ENCODE measurements at places on chromosomes 7 and 10.

GRCh38 chr7:70005891-70006260, 407.6 kb downstream of the AUTS2 start:
- H3K36me3 ChIP-seq = no peaks in the 10 kb centered on the region
- no peaks in the 10 kb centered on the region for H3K27me3 ChIP-seq
- DNase-seq = no peak
- no peak overlapping the region for H3K4me3 ChIP-seq
- H3K4me1 ChIP-seq = no peaks in the 10 kb centered on the region

DNA sequence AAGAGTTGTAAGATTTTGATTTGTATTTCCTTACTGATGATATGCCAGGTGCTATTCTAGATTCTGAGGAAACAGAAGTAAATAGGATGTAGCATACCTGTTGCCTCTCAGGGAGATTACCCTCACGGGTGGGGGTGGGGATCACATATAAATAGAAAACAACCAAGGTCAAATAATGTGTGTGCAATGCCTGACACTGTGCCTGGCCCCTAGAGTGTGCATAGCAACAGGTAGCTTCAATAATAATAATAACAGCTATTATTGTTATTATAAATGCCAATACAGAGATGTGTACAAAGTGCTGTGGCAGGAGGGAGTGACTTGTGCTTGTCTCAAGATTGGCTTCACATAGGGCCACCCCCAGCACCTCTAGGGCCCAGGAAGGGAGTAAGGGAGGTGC, 24.0 kb downstream of the CNNM1 start:
- no peak overlapping the region for H3K4me3 ChIP-seq
- no peak for DNase-seq
- no peaks in the 10 kb centered on the region for H3K4me1 ChIP-seq
- no peak overlapping the region for H3K27ac ChIP-seq
- no peaks in the 10 kb centered on the region for H3K27me3 ChIP-seq

GRCh38 chr10:10489805-10490571, 527.7 kb upstream of the CELF2 start:
- no peaks in the 10 kb centered on the region for H3K4me1 ChIP-seq
- no peaks in the 10 kb centered on the region for H3K36me3 ChIP-seq
- DNase-seq = no peak
- no peak overlapping the region for H3K27ac ChIP-seq
- H3K27me3 ChIP-seq = no peaks in the 10 kb centered on the region

DNA sequence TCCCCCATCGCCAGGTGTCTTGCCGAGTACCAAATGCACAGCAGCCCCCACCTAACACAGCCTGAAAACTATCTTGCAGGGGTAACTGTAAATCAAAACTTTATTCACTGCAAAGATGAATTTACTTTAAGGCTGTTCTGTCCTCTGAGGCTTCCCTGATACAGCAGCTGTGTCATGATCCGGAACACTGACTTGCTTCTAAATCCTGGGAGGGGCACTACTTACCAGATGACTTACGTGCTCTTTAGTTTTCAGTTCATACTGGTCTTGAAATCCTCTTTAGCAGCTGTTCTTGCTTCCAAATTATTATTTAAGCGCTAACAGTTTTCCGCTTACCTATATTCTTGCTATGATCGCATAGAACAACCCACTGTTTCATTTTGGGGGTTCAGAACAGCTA, 4.9 kb downstream of the DYNC1I1 start:
- no peaks in the 10 kb centered on the region for H3K36me3 ChIP-seq
- no peak for DNase-seq
- H3K4me1 ChIP-seq = peaks cover 5% of the 10 kb centered on the region
- no peak overlapping the region for H3K4me3 ChIP-seq

GRCh38 chr7:47298636-47299035, 283.3 kb downstream of the TNS3 start:
- H3K27me3 ChIP-seq = no peaks in the 10 kb centered on the region
- no peak overlapping the region for H3K4me3 ChIP-seq
- H3K27ac ChIP-seq = no peak overlapping the region
- peaks cover 10% of the 10 kb centered on the region for H3K4me1 ChIP-seq
- peaks cover 69% of the 10 kb centered on the region for H3K36me3 ChIP-seq

GRCh38 chr7:117119192-117119924, 166.1 kb downstream of the ST7 start:
- H3K36me3 ChIP-seq = no peaks in the 10 kb centered on the region
- DNase-seq = peak; percentile 72
- peaks cover 1% of the 10 kb centered on the region for H3K4me1 ChIP-seq
- no peak overlapping the region for H3K27ac ChIP-seq

DNA sequence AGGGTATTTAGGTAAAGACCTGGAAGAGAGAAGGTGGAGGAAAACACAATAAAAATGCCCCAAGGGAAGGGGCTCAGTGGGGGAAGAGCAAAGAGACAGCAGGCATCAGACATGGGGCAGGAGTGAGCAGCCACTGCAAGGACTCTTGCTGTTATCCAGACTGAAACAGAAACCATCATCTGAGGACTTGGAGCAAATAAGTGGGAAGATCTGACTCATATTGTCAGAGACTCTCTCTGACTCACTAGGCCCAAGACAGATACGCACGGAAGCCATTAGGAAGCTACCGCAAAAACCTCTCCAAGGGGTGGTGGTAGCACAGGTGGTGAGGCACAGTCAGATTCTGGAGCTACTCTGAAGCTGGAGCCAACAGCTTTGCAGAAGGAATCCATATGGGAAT, 110.7 kb downstream of the RNF32 start:
- H3K27me3 ChIP-seq = no peaks in the 10 kb centered on the region
- no peak overlapping the region for H3K27ac ChIP-seq
- H3K4me1 ChIP-seq = no peaks in the 10 kb centered on the region
- H3K4me3 ChIP-seq = no peak overlapping the region

- no peaks in the 10 kb centered on the region for H3K36me3 ChIP-seq
- no peaks in the 10 kb centered on the region for H3K27me3 ChIP-seq
- peak overlapping the region; percentile 78 for H3K27ac ChIP-seq
- DNase-seq = peak; percentile 88
Observed at GRCh38 chr10:124632064-124632531, 112.1 kb downstream of the FAM53B start.

DNA sequence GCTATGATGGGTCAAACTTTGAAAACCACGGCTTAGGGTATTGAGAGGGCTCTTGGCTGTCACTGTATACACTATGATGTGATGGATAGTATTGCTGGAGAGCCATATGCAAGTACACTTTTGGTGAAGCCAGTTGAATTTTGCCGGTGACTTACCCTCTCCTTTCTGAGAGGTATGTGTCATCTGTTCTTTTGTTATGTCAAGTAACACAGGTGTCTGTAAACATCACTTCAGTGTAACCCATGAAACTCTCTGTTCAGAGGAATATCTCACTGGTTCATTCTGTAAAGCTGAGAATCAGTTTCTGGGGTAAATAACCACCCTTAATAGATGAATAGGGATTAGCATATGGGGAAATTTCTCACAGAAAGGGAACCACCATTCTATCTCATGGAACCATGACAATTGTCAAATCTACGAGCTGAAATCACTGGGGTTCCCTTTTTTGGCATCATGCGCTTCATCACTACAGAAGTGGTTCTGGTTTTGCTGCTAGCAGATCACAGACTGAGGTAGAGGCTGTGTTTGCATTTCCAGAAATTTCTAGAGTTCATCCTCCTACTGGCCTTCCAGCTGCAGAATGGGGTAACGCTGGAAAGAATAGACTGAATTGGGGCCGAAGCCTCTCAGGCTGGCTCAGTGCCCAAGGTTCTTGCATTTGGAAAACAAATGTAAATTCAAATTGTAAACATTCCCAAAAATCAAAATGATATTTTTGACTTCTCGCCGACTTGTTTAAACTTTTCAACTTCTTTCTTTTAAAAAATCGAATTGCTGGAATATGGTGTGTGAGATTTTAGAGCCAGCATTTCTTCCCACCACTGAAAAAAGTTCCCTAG, 83.3 kb upstream of the CREB5 start:
- no peak overlapping the region for H3K4me3 ChIP-seq
- no peak for DNase-seq
- no peaks in the 10 kb centered on the region for H3K4me1 ChIP-seq
- H3K27ac ChIP-seq = no peak overlapping the region

DNA sequence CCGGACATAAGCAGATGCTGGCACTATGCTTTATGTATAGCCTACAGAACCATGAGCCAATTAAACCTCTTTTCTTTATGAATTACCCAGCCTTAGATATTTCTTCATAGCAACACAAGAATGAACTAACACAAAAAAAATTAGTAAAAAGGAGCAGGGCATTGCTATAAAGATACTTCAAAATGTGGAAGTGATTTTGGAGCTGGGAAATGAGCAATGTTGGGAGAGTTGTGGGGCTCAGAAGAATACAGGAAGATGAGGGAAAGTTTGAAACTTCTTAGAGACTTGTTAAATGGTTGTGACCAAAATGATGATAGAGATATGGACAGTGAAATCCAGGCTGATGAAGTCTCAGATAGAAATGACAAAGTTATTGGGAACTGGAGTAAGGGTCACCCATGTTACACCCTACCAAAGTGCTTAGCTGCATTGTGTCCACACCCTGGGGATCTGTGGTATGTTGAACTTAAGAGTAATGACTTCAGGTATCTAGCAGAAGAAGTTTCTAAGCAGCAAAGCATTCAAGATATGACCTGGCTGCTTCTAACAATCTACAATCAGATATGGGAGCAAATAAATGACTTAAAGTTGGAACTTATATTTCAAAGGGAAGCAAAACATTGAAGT, 24.2 kb downstream of the PNLIPRP3 start:
- no peak overlapping the region for H3K27ac ChIP-seq
- no peak for DNase-seq
- H3K4me3 ChIP-seq = no peak overlapping the region
- H3K27me3 ChIP-seq = no peaks in the 10 kb centered on the region
- no peaks in the 10 kb centered on the region for H3K36me3 ChIP-seq

DNA sequence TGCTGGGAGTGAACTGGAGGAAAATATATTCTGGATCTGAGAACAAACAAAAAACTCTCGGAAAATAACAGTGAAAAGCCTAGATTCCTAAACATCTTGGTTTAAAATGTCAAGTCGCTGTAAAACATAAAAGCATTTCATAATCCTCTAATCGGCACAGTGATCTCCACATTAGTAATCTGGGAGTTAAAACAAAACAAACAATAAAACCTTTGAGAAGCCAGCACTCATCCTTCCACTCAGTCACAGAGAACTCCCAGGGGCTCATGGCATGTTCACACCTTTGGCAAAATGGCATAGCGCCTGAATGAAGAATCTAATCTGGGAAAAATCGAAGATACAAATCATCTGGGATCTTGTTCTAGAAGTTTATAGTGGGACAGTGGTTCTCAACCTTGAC, 24.1 kb upstream of the HPS1 start:
- DNase-seq = no peak
- no peaks in the 10 kb centered on the region for H3K36me3 ChIP-seq
- H3K27ac ChIP-seq = no peak overlapping the region
- peaks cover 7% of the 10 kb centered on the region for H3K4me1 ChIP-seq
- no peak overlapping the region for H3K4me3 ChIP-seq

DNA sequence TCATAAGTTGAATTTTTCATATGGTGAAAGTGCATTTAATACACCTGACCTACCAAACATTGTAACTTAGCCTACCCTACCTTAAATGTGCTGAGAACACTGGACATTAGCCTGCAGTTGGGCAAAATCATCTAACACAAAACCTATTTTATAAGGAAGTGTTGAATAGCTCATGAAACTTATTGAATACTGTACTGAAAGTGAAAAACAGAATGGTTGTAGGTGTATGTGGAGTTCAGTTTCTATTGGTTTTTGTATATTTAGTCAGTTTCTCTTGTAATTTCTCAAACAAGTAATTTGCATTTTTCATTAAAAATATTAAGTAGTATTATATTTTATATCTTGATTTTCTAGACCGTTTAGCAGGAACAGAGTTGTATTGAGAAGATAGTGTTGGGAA, 15.3 kb downstream of the CCDC7 start:
- H3K27ac ChIP-seq = no peak overlapping the region
- H3K4me3 ChIP-seq = no peak overlapping the region
- DNase-seq = no peak
- H3K36me3 ChIP-seq = no peaks in the 10 kb centered on the region
- no peaks in the 10 kb centered on the region for H3K27me3 ChIP-seq

DNA sequence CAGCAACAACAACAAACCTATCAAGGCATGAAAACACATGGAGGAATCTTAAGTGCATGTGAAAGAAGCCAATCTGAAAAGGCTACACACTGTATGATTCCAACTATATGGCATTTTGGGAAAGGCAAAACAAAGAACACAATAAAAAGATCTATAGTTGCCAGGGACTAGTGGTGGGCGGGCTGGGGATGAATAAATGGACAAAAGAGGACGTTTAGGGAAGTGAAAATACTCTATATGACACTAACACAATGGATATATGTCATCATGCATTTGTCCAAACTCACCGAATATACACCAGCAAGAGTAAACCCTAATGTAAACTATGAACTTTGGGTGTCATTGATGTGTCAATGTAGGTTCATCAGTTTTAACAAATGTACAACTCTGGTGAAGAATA, 89.1 kb downstream of the SEMA3E start:
- H3K27ac ChIP-seq = no peak overlapping the region
- H3K36me3 ChIP-seq = no peaks in the 10 kb centered on the region
- H3K4me1 ChIP-seq = no peaks in the 10 kb centered on the region
- no peaks in the 10 kb centered on the region for H3K27me3 ChIP-seq
- no peak overlapping the region for H3K4me3 ChIP-seq
- no peak for DNase-seq

GRCh38 chr7:146658604-146659003, 542.0 kb downstream of the CNTNAP2 start:
- H3K27ac ChIP-seq = no peak overlapping the region
- H3K27me3 ChIP-seq = no peaks in the 10 kb centered on the region
- H3K4me1 ChIP-seq = no peaks in the 10 kb centered on the region

DNA sequence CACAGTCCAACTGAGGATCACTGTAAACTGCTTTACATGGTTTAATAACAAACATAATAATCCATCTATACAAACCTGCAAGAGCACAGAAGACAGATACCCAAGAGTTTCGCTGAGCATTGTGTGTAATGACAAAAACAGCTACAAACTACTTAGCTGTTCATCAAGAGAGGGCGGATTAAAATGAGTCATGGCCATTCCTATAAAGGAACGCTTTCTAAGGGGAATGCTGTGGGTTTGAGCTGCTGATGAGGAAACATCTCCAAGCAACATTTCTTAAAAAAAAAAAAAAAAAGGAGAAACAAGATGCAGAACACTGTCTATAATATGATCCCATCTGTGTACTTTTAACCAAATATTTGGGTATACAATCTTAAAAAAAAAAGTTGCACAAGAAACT, 33.8 kb downstream of the VOPP1 start:
- peaks cover 37% of the 10 kb centered on the region for H3K4me1 ChIP-seq
- no peak overlapping the region for H3K4me3 ChIP-seq
- H3K27me3 ChIP-seq = no peaks in the 10 kb centered on the region
- H3K27ac ChIP-seq = no peak overlapping the region
- no peaks in the 10 kb centered on the region for H3K36me3 ChIP-seq

DNA sequence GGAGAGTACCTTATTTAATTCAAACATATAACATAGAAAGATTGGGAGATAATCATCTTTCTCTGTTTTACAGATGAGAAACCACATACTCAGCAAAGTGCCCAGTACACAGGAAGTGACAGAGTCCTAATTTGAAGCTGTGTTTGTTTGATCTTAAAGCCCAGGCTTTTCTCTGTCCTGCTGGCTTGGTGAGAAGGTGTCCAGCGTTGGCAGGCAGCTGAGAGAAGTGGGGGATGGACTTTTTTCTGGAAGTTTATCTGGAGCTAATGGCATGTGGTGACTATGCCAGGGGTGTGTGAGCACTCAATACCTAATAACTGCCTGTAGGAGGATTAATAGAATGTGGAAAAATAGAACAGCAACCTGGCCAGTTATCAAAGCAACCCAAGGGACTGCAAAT, 60.8 kb downstream of the NPSR1 start:
- DNase-seq = no peak
- H3K4me1 ChIP-seq = peaks cover 3% of the 10 kb centered on the region
- H3K36me3 ChIP-seq = no peaks in the 10 kb centered on the region
- H3K27ac ChIP-seq = no peak overlapping the region
